ENCODE measurements at places on chromosomes 6 and 20. TPM values are rescaled to one million over a fixed set of nuclear protein-coding genes. Genes with fewer than 3 reads are reported as not detected.

DNA sequence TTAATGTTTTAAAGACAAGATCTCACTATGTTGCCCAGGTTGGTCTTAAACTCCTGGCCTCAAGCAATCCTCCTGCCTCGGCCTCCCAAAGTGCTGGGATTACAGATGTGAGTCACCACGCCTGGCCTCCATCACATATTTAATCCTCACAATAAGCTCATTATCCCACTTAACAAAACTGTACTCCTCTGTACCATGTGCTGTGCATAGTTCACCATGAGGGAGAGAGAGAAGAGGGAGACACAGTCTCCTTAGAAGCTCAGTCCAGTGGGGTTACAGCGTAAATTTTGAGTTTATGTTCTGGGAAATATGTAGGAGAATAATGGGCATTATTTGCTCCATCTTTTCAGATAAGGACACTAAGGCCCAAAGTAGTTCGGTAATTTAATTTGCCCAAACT is 7.9 kb upstream of the CPNE5 start:
- DNase-seq: no peak

SAMD3 gene
- 2.7 TPM for polyA plus RNA-seq

- DNase-seq: no peak
Measured at GRCh38 chr20:16111172-16111832, 461.9 kb downstream of the KIF16B start.

RAB23 gene
- polyA plus RNA-seq: 16.7 TPM

DNA sequence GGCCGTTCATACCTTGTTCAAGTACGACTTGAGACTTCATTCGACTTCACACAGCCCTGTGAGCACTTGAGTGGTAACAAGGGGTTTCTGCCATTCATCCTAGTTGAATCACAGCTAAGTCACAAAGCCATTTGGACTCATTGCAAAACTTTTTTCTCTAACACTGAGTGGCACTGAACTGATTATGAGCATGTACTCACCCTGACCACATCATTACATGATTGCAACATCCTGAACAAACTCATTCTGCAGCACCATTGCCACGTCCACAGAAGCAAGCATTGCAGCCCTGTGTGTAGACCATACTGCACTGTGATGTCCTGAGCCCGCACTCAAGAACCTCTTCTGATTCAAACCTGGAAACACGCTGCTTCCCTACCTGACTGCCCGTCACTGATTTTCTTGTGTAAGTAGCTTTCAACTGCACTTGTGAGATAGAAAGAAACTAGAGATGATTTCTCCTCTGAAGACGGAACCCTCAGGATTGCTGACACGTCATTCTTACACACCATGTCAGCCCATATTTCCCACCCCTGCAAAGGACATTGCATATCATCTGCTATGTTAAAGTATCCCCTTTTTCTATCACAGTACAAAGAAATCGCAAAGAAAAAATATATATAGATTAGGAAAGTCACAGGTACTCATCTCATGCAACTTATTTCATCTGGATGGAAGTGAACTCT is 81.6 kb downstream of the C6orf118 start:
- no peak for DNase-seq

C6orf141 gene
- polyA plus RNA-seq: 2.8 TPM

DNA sequence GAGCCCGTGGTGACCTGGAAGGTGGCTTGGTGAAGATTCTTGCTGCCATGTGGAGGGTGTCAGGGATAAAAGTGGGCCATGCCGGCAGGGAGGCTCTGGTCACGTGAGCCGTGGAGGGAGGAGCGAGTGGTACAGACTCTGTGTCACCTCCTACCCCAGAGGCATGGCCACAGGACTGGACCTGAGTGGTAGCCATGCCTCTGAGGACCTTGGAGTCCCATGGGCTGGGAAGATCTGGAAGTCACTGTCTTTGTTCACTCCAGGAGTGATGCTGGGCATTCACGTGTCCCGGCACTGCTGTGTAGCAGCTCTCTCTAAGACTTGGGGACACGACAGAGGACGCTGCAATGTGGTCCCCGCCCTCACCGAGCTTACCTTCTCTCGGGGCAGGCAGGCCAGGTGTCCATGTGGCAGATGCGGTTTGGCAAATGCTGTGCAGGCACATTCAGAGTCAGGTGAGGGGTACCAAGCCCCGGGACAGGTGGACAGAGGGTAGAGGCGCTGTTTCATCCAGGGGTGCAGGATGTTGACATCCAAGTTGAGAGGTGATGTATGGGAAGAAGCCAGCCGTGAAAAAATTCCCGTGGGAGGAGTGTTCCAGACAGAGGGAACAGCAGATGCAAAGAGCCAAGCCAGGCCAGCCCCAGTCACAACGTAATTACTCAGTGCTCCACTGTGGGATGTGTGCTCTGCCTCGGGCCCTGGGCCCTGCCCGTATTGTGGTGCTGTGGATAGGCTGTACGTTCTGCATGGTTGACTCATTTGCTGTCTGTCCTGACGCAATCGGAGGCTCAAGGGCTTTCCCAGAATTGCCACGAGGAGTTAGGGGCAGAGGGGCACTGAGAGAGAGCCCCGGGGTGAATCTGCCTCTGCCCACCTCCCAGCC is 307.8 kb downstream of the TAF4 start:
- no peak for DNase-seq

GPLD1 gene
- polyA plus RNA-seq: 1.2 TPM

DNA sequence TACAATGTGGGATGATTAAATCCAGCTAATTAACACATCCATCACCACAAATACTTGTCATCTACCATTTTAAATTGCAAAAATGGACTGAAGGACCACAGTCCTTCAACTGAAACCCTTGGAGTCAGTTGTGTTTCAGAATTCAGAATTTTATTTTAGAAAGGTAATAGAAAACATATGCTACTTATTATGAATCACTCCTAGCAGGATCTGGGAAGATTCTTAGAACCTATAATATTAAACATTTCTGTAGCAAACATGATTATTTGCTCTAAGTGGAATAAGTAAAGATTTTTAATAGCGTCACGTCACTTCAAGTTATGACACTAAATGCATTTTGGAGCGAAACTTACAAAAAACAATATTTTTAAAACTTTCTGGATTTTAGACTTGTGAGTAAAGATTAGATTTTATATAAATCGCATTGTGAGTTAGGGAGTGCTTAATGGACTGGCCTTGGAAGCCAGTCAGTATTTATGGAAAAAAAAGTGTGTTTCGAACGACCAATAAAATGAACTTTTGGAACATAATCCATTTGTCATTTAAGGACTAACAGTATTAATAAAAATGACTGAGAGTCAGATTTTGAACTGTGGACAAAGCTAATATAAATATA is 71.8 kb upstream of the PHACTR2 start:
- DNase-seq: no peak

MAN1A1 gene
- 33.9 TPM for polyA plus RNA-seq

GRCh38 chr6:10583509-10583901 is 62.4 kb downstream of the GCNT2 start:
- DNase-seq: no peak

GRCh38 chr6:111642463-111643158 is 36.9 kb upstream of the TRAF3IP2 start:
- no peak for DNase-seq

DNA sequence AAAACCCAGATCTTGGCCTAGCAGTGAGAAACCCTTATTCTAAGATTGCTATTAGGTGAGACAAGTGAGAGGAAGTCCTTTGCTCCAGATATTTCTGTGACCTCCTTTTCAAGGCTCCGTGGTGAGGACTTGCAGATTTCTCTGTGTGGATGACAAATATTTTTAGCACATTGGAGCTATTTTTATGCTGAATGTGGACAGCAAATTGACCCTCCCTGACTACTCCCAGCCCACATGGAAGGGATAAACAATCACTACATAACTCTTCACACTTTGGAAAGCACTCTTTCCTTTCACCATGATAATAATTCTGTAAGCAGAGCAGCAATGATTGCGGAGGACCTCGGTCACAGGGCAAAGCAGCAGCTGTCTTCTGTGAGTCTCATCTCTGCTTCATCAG is 88.0 kb upstream of the ADGRF1 start:
- no peak for DNase-seq

DNA sequence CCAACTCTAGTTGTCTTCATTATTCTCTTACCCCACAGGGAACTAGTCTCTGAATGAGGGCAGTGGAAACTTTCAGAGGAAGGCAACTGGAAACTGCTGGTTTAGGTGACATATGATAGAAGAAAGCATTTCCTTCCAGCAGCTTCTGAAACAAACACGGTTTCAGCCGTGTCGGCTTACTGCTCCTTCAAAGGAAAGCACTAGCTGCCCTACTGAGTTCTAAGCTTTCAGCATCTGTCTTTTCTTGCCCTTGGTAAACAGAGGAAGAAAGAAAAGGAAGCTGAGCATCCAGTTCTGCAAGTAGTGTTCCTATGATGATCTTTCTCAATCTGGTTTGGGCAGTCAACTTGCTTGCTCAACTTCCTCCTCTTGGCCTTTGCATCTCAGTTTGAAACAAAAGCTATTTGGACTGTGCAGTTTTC is 117.5 kb upstream of the CEP85L start:
- DNase-seq: no peak

BPIFB2 gene
- polyA plus RNA-seq: not detected

- DNase-seq: no peak
Measured at GRCh38 chr6:15796130-15796771, 133.4 kb upstream of the DTNBP1 start.

GRCh38 chr6:4928426-4928825 is 75.4 kb downstream of the RPP40 start:
- no peak for DNase-seq
